ENCODE measurements at places on chromosomes 7 and 10.

GRCh38 chr10:49007129-49007528 lies 67.5 kb upstream of the LRRC18 start:
- no peak for DNase-seq

GRCh38 chr10:14748441-14748840 lies 26.3 kb downstream of the FAM107B start:
- no peak for DNase-seq

DNA sequence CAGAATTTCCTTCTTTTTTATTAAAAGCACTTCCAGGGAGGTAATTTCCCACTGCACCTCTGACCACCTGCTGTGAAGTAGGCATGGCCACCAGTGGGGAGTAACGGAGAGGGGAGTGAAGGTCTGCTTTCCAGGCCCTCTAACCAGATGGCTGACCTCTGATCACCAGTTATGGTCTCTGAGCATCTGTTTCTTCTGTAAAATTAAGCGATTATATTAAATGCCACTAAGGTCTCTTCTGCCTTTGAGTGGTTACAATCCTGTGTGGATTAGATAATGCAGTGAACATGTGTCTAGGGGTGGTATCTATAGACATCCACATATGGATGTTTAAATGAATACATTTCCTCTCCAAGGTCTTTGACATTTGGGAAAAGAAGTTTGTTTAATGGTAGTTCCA lies 199.6 kb downstream of the HERPUD2 start:
- DNase-seq, result no peak

GRCh38 chr10:33223326-33224000 lies 111.0 kb downstream of the NRP1 start:
- DNase-seq, result no peak

DNA sequence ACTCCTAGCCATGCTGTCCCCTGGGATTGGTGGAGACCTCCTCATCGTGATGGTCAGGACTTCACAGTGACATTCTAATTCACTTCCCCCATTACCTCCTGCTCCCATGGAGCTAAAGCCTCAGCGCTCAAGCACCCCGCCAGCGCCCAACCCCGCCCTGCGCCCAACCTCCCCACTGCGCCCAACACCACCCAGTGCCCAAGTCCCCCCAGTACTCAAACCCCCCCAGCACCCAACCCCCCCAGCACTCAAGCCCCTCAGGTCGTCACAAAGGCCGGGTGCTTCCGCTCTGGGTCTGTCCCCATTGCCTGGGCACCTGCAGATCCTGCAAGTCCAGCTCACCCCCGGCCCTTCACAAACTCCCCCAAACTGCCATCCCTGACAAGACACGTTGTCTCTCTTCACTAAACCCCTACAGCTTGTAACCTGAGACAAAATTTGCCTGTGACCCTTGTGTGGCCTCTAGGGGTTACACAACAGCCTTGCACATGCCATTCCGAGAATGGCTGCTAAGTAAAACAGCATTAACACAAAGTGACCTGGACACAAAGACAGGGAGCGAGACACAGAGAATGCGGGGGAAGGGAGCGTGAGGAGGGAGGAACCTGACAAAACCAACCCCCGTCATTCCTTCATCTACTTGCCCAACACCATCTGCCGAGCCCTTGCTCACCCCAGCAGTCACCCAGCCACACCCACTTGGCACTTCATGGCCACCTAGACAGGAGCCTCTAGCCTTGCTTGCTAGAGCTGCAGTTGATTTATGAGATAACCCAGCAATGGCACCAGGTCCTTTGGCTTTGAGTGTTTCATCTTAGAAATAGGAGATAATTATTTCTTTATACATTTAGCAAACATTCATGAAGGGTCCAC lies 107.8 kb downstream of the ADARB2 start:
- DNase-seq, result no peak

GRCh38 chr7:30018451-30018850 lies 8.1 kb downstream of the FKBP14 start:
- DNase-seq, result no peak

GRCh38 chr7:139950881-139951525 lies 111.7 kb downstream of the PARP12 start:
- DNase-seq, result no peak

DNA sequence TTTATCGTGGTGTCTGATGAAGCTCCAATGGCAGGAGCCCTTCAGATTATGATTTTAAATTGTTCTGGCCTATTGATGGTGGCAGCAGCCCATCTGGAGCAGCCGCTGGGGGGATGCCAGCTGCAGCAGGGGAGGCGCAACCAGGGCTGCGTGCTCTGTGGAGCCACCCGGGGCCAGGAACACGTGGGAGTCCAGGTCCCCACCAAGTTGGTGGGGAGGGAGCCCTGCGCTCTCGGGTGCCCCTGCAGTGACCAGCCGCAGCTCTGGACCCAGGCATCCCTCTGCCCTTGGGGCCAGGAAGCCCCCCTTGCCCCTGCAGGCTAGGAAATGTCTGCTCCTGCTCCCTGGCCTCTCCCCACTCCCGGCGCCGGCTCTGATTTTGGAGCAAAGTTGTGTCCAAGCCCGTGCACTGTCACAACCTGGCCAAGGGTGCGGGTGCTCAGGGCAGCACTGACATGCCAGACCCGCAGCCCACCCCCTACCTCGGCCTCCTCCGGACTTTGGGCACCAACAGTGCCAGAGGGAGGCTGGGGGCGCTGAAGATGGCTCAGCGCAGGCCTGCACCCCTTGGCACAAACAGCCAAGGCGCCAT lies 147.2 kb upstream of the ADO start:
- no peak for DNase-seq

DNA sequence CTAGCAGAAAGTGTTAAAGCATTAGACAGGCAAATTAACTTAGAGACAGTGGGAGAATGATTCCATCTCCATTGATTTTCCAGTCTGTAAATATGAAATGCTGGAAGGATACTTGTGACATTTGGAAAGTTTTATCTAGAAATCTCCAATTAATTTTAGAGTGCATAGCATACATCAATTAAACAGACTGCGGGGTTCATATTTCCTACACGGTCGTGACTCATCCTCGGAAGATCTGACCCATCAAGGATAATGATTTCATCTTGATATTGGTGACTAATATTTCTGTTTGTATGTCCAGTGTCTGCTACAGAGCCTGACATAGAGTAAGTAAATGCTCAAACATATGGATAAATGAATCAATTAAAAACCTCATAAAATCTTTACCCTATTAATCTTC lies 474.9 kb downstream of the KCNMA1 start:
- DNase-seq, result no peak

- DNase-seq, result no peak
Measured at GRCh38 chr10:129694691-129695243, 227.7 kb downstream of the MGMT start.

GRCh38 chr7:127485482-127485881 lies 93.0 kb upstream of the ZNF800 start:
- no peak for DNase-seq

DNA sequence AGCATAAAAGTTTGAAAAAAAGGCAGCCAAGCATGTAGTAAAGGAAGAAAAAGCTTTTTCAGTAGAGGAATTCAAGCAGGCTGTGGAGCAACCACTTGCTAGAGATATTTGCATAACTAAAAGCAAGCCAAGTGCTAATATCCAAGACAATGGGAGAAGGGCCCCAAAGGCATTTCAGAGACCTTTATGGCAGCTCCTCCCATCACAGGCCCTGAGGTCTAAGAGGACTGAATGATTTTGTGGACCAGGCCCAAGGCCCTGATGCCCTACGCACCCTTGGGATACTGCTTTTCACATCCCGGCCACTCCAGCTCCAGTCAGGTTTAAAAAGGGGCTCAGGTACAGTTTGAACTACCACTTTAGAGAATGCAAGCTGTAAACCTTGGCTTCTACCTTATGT lies 261.7 kb upstream of the SEMA3C start:
- DNase-seq, result no peak
